ENCODE measurements at places on chromosomes 16 and 17. TPM values are rescaled to one million over a fixed set of nuclear protein-coding genes. Genes with fewer than 3 reads are reported as not detected.
A peak's percentile ranks its signal among the peaks of the same experiment; 100 is the strongest.

The OR1F1 gene
- total RNA-seq, result not detected

The ALOX15 gene
- total RNA-seq, result not detected

DNA sequence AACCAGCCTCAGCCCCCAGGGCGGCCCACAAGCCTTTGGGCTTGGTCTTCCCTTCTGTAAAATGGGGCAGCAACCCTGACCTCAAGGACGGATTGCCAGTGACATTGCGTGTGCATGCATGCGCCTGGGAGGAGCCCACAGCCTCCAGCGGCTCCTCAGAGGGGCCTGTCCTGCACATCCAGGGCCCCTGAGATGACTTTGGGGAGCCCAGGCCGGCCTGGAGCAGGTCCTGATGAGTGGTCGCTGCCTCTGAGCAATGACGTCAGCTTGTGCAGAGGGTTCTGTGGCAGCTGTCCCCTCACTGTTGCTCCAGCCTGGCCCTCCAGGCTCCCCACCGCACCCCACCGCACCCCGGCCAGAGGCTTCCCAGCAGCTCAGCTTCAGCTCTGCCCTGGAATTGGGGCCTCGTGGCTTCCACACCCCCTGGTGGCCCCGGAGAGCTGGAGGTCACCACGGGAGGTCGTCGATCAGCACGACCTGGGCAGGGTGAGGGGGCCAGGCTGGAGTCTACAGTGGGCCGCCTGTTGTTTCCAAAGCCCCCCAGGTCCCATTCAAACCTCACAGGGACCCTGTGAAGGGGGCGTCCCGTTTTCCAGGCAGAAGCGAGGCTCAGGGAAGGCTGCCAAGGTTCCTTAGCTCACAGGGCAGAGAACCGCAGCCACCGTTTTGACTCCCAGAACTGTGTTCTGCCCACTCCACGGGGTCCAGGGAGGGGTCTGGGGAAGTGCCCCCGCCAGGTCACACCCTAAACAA lies 341.8 kb downstream of the SEC14L1 start:
- no peak for DNase-seq

DNA sequence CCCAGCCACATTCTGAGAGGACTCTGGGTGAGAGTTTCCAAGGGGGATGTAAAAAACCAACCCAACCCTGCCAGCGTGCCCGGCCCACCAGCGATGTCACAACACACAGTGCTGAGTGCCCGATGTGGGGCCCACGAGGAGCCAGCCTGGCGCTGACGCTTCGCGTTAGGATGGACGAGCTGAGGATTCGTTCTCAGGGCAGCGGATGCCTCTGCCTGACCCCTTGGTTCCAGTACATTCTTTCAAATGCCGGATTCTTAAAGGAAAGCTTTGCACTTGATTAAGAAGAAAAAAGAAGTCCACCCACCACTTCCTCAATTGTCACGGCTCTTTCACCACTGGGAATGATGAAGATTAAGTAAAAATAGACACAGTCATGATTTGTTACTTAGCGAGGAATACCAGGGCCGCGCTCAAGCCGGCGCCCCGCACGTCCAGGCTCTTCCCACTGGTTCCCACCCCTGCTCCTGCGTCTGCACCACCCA lies 79.4 kb downstream of the IRF8 start:
- DNase-seq, result no peak

DNA sequence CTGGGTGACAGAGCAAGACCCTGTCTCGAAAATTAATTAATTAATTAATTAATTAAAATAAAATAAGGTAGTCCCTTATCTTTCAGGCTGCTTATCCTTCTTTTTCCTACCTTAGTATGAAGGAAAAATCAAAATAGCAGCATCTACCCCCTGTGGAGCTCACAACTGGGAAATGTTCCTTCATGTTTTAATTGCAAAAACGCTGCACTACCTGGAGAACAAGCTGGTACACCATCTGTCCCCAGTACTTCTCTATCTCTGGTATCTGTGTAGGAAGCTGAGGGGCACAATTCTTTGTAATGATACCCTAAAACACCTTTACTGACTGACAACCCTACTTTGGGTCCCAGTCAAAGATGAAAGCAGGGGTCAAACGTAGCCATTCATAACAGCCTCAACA lies 55.1 kb upstream of the MNT start:
- DNase-seq, result no peak

DNA sequence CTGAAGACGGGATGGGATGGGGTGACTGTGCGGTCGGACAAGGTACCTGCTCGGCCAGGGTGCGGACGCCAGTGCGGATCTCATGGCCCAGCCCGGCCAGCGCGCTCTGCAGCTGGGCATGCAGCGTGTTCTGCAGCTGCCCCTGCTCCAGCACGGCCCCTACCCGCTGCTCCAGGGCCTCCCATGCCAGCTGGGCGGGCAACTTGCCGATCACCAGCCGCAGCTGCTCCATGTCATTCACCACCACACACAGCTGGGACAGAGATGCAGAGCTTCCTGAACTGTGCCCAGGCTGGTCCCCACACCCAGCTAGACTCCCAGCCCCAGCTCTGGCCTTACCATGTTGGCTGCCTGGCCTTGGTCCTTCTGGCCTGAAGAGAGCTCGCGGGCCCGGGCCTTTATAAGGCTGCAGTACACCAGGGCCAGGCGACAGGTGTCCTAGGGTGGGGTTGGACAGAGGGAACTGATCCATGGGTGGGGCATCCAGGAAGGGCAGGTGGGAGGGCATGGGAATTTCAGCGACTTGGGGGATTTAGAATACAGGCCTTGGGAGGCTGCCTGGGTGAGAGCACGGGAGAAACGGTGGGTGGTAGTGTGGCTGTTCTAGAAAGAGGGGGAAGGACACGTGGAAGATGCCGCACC lies 9.8 kb downstream of the UNC13D start:
- no peak for DNase-seq

DNA sequence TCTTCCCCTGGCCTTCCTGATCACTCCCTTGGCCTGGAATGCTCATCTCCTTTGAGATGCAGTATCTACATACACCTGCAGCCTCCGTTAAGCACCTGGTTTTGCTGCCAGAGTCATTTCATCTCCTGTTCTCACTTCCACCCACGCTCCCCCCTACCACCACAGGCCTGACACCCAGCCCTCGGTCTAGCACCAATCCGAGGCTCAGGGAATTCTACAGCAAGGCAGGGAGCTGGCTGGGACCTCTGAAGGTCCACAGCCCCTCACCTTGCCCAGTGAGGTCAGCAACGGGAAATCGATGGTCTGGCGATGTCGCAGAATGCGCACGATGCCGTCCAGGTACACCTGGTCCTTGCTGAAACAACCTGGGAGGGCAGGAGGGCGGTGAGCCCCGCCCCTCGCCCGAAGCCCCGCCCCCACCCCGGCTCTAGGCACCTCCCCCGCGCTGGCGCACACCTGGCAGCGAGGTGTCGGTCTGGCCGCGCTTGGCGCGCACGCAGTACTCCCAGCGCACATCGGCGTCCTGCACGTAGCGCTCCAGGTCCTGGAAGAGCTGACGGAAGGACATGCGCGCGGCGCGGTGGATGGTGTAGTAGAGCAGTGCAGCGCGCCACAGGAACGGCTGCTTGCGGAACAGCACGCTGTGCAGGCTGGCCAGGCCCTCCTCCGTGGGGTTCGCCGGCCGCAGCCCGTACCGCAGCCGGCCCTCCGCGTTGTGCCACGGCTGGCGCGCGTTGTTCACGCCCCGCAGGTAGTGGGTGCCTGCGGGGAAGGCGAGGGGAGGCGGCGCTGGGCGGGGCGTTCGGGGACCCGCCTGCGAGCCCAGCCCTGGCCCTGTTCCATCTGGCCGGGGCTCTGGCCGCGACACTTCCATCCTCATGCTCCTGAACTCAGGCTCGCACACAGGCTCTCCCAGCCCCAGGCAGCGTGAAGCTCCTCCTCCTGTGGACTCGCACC lies 5.7 kb downstream of the MATCAP1 start:
- peak; percentile 51 for DNase-seq

DNA sequence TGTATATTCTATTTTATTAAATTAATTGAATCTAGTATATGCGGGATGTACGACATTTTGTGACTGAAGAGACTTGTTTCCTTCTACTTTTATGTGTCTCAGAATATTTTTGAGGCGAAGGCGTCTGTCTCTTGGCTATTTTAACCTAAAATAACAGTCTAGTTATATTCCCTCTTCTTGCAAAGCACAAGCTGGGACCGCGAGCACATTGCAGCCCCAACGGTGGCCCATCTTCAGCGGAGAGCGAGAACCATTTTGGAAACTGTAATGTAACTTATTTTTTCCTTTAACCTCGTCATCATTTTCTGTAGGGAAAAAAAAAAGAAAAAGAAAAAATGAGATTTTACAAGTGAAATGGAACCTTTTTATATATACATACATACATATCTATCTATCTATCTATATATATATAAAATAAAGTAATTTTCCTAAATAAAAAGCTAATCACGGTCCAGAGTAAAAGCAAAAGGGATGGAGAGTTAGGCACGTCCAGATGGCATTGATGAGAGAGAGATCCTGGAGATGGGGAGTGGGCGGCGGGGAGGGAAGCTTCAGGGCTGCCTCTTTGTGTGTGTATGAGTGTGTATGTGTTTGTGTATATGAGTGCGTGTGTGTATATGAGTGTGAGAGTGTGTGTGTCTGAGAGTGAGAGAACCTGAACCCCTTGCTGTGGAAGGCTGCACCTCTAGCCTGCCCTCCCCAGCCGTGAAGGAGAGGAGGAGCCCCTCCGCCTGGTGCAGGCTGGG lies 7.5 kb upstream of the ABCC3 start:
- DNase-seq, result no peak
